ENCODE measurements at places on chromosomes 6 and 20.
A peak's percentile ranks its signal among the peaks of the same experiment; 100 is the strongest.

GRCh38 chr20:10565922-10566897 is 107.6 kb downstream of the JAG1 start:
- no peak for DNase-seq

DNA sequence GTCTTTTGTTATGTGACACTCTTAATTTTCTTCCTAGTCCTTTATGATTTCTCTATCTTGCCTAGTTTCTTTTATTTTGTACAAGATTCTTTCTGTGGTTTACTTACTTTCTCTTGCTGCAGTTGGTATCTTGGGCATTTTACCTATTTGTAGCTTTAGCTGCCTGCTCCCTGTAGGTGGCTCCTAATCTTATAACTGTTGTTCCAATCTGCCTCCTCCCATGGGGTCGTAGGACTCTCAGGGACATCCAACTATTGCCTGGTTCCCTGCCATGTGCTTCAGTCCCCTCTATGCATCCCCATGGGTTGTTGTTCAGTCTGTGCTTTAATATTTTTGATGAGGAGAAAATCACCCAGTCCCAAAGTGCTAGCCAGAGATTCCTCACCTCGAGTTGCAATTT is 31.4 kb downstream of the RIN2 start:
- no peak for DNase-seq

GRCh38 chr6:15247500-15248450 is 1.9 kb downstream of the JARID2 start:
- DNase-seq, result peak; percentile 42

DNA sequence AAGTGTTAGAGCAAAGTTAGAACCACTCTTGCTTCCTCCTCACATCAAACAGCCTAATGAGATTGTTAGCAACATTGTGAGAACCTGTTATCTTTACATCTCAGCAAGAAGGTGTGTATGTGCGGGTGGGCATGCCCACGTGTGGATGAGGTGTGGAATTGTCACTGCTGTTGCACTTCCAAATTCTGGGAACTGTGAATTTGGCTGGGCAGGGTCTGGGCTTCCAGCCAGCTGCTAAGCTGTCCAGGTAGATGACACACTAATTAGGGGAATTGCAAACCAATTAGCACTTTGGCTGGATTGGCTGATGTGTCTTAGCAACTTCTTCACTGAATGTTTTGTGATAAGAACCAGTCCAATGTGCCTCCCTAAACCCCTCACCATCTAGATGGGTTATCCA is 848.2 kb downstream of the DHX35 start:
- no peak for DNase-seq

DNA sequence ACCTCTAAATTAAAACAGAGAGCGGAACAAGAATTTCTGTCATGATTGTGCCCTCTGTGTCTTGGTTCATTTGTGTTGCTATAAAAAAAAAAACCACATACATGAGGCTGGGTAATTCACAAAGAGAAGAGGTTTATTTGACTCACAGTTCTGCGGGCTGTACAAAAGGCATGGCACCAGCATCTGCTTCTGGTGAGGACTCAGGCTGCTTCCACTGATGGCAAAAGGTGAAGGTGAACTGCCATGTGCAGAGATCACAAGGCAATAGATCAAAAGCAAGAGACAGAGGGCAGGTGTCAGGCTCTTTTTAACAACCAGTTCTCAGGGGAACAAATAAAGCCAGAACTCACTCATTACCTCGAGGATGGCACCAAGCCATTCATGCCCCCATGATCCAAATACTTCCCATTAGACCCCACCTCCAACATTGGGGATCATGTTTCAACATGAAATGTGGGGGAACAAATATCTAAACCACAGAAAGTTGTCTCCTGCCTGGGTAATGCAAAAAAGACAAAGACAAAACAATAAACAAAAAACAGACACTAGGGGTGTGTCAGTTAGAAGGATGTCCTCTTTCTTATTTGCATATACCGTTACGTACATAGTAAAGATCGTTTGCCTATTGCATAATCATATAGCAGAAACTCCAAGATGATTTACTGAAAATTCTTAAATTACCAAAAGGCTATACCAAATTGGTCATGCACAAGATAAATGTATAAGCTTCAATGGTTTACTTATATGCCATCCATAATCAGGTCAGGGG is 17.0 kb downstream of the SERPINB9 start:
- no peak for DNase-seq

GRCh38 chr6:26172608-26172968 is 85.4 kb downstream of the HFE start:
- DNase-seq, result no peak

GRCh38 chr20:12054556-12054955 is 136.9 kb downstream of the BTBD3 start:
- DNase-seq, result no peak

DNA sequence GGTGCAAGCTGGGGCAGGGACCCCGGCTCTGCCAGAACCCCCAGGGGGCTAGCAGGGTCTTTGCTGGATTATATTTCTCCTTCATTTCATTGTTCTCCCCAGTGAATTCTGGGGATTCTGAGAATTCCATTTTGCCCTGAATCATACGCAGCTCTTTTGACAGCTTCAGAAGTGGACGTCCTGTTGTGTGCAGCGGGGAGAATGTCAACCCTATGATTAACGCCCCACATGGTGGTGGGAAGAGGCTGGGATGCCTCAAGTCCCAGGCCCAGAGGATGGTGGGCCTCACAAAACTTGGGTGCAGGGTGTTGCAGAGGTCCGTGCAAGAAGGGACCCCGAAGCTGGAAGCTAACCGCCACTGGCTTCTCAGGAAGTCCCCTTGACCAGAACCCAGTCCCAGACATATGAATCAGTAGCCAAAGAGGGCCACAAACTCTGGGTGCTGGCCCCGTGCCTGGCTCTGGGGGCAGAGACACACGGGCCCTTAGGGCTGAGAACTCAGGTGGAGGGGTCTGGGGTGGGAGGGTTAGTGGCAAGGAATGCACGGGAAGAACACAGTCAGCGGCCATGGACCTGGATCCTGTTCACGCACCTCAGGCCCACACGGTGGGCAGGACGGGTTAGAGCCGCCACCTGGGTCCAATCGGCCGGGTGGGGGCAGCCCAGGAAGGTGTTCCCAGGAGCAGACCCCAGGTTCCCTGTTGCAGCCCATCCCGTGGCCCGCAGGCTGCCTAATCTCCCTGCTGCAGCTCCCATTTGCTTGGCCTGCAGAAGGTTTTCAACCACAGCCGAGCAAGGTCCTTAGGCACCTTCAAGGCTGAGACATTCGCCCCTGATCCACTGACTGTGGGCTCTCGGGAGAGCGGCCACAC is 51.2 kb downstream of the YTHDF1 start:
- DNase-seq, result no peak

DNA sequence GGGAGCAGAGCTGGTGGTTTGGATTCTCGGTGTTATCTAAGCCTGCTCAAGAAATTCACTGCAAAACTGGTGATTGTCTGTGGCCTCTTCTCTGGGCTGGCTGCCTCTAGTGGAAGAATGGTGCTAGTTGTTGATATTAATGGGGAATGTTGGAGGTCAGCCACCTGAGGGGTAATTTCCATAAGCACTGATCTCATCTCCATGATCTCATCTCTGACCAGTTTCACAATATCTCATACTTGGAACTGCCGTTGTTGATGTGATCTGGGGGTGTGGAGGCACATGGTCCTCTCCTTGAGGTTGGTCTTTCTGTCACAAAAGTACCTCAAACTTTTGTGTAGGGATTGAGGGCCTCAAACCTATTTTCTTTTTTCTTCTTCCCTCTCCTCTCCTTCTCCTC is 102.6 kb downstream of the CD109 start:
- no peak for DNase-seq

- DNase-seq, result no peak
Measured at GRCh38 chr6:167697316-167697715, 129.4 kb upstream of the AFDN start.

- no peak for DNase-seq
Measured at GRCh38 chr6:8865451-8865850, 430.1 kb upstream of the SLC35B3 start.

DNA sequence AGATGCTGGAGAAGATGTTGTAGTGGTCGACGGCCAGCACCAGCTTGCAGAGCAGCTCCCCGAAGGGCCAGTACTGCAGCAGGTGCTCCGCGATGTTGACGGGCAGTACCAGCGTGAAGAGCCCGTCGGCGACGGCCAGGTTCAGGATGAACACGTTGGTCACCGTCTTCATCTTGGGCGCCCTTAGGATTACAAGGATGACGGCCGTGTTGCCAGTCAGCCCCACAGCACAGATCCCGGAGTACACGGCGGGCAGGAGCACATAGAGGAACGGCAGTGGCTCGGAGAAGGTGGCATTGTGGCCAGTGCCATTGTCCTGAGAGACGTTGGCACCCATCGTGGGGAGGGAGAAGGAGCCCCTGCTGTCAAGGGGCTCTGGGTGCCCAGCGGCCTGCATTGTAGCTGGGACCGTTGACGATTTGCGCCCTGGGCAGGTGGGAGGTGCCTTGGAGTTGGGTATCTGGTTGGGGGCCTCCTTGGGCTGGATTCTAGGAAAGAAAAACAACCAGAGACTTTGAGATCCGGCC is 867 bp downstream of the NPBWR2 start:
- DNase-seq, result no peak

DNA sequence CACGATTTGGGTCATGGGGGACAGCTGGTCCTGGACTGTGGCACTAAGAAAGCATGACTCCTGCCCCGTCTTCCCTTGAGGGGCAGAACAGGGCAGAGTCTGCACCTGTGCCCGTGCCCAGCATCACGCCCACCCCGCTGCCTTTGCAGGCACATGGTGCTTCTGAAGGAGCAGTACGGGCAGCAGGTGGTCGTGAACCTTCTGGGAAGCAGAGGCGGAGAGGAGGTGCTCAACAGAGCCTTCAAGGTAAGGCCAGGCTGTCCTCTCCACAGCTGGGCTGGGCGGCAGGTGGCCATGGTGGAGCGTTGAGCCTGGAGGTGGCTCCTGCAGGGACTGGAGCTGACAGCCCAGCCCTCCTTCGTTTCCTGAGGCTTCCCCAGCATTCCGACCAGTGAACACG is 77.4 kb downstream of the SYNJ2 start:
- DNase-seq, result no peak

GRCh38 chr20:50635676-50636600 is 55.4 kb downstream of the RIPOR3 start:
- DNase-seq, result no peak

DNA sequence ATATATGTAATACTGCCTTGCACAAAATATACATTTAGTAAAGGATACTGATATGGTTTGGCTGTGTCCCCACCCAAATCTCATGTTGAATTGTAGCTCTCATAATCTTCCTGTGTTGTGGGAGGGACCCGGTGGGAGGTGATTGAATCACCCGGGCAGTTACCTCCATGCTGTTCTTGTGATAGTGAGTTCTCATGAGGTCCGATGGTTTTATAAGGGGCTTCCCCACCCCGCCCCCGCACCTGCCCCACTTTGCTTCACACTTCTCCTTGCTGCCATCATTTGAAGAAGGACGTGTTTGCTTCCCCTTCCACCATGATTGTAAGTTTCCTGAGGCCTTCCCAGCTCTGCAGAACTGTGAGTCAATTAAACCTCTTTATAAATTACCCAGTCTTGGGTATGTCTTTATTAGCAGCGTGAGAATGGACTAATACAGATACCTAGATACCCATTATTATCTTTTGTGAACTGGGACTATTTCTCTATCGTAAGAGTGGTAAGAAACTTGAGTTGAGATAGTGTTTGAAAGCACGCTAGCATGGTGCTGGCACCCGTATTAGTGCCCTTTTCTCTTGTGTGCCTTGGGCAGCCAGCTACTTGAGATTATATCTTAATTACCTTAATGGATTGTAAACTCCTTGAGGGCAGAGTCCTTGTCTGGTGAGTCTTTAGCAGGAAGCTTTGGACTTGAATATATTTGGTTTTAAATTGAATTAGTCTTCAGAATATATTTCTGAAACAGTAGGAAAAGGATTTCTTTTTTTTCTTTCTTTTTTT is 25.6 kb downstream of the TOP1 start:
- no peak for DNase-seq

DNA sequence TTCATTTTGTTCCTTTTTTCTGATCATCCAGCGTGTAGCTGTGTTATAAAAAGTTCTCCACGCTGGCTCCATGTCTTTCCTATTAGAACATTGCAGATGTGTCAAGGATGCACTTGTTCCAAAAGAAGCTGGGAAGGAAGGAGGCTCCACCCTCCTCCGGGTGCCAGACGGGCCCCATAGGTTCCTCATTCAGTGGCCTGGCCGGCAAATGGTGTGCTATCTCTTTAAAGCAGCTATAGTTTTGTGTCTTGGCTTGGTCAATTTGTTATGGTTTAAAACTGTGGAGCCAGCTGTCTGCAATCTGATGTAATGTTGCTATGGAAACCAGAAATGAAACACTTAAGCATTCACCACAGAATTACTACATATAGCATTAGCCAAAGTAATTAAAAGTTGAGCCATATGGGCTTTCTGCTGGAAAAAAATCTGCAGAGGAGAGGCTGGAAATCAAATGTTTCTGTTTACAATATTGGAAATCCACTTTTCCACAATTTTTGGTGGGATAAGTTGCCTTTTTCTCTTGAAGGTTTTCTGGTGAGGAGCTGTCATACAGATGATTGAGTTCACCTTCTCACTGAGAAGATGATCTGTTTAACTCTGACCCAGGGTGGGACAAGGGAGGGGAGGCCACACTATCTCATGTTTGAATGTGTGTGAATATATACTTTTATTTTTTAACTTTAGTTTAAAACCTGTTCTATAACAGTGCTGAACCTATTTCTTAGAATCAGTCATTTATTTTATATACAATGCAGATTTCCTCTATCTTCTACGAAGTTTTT is 167.4 kb downstream of the SASH1 start:
- no peak for DNase-seq

GRCh38 chr6:44399991-44400390 is 12.5 kb downstream of the CDC5L start:
- no peak for DNase-seq

Data from stimulated activated CD4-positive, alpha-beta T cell treated with anti-CD3 and anti-CD28 coated beads, Interleukin-15, amount 100 ng/mL, for 1 hour (primary cell).